CD8-positive, alpha-beta T cell (primary cell): ENCODE measurements at places on chromosomes 7 and 10.

GRCh38 chr10:45179691-45180090 is 135.7 kb downstream of the OR13A1 start:
- no peak for DNase-seq

DNA sequence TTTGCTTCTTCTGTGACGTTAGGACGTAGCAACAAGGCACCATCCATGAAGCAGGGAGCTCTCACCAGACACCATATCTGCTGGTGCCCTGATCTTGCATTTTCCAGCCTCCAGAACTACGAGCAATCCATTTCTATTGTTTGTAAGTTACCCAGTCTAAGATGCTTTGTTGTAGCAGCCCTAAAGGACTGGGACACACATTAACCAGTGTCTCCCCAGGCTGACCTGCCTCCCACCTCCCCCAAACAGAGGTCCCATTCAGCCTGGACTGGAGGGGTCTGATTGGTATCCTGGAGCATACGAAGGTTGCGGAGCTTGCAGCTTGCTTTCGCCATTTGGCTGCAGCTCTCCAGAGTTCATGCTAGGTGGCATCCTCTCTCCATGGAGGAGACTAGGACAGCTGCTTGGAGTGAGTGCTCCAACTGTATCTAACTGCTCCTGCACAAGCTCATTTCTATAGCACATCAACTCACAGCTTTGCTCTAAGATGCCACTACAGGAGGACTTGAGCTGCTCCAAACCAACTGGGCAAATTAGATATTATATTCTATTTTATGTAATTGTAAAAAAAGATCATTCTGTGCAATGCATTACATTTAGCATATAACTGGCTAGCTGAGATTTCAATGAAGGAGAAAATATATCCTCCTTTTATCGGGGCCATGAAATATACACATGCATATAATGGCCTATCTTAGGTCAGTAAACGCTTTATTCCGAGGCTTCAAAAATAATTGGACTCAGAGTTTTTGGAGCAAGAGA is 8.0 kb upstream of the GRK5 start:
- peak; percentile 49 for DNase-seq

GRCh38 chr10:95355301-95355700 is 64.5 kb upstream of the PDLIM1 start:
- DNase-seq: no peak

GRCh38 chr7:134067164-134067563 is 60.0 kb upstream of the LRGUK start:
- DNase-seq: no peak

DNA sequence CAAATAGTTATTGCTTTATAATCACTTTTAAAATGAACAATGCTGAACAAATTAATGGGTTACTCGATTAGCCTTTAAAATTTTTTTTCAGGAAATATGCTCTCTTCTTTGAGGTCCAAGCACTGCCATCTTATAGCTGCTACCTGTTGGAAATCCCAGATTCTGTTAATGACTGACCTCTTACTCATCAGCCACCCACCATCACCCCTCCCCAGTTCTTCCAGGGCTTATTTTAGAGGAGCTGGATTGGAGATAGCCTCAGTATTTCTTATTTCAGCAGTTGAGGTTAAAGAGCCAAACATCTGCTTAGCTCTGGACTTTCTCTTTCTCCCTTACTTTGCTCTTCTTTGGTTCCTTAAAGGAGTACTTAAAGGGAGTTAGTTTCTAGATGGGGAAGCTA is 420.0 kb downstream of the EXOC4 start:
- no peak for DNase-seq

DNA sequence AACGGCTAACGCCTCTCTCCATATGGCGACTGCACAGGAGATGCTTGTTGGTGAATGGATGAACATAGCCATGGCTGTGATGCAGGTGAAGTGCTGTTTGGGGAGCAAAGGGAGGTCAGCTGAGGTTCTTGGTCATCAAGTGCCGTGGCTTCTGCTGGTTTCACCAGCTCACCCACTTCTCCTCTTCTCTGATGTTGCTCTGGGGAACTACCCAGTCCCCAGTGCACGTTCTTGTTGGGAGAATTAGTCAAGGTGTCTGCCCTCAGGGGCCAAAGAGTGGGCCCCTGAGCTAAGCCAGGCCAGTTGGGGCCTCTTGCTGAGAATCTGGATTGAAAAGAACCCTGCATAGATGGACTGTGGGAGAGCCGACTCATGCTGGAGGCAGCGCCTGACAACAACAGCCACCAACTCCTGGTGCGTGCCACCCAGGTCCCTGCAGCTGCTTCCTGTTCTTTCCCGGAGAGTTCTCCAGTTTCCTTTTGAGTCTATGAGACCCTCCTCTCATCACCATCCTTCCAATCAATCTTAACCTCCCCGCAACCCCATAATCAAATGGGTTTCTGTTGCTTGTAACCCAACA is 3.0 kb downstream of the BTBD16 start:
- DNase-seq: no peak

DNA sequence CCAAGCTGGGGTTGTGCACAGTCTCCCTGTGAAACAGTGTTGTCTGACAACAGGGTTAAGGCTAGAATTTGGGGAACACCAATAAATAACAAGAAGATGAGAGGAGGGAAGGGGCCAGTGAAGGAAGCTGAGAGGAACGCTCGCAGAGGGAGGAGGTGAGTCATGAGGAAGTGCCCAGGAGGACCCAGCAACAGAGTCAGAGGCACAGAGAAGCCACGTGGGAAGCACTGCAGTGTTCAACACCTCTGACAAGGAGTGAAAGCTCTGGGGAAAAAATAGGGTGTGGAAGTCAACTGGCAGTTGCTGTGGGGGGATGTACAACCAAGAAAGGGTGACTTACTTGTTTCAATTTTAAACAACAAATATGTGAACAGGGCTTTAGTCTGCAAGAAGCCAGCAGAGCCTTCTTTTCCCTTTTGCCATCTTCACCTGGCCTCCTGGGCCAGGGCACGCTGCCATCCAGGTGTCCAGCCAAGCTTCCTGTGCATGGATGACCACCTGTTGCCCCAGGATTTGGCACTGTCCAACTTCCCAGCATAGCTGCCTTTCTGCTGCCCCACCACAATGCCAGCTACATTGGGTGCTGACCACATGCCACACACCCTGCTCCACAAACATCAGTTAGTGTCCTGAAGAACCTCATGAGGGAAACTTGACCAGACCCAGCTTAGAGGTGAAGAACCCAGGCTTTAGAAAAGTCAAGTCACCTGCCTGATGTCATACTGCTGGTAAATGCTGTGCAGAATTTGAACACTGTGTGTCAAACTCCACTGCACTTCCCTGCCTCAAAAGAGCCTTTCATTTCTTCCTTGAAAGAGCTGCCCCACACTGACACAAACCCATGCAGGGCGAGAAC is 69.6 kb downstream of the ATXN7L1 start:
- DNase-seq: peak; percentile 65

GRCh38 chr10:4546500-4546899 is 279.5 kb upstream of the AKR1E2 start:
- no peak for DNase-seq

- no peak for DNase-seq
Observed at GRCh38 chr7:72429316-72429715, 17.2 kb upstream of the CALN1 start.

DNA sequence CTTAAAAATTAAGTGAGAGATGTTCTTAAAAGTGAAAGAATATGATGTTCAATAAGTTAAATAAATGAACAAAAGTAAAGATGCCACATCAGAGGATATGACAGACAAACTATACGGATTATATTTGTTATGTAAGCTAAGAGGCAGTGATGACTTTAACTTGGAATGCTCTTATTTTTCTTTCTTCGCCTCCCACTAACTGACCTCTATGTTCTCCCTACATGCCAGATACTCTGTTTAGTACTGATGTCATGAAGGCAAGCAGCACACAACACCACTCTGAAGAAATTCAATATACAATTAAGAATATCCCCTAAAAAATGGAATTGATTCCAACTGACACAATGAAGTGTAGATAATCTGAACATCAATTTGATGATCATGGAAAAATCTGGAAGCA is 223.4 kb downstream of the DOCK4 start:
- DNase-seq: no peak

DNA sequence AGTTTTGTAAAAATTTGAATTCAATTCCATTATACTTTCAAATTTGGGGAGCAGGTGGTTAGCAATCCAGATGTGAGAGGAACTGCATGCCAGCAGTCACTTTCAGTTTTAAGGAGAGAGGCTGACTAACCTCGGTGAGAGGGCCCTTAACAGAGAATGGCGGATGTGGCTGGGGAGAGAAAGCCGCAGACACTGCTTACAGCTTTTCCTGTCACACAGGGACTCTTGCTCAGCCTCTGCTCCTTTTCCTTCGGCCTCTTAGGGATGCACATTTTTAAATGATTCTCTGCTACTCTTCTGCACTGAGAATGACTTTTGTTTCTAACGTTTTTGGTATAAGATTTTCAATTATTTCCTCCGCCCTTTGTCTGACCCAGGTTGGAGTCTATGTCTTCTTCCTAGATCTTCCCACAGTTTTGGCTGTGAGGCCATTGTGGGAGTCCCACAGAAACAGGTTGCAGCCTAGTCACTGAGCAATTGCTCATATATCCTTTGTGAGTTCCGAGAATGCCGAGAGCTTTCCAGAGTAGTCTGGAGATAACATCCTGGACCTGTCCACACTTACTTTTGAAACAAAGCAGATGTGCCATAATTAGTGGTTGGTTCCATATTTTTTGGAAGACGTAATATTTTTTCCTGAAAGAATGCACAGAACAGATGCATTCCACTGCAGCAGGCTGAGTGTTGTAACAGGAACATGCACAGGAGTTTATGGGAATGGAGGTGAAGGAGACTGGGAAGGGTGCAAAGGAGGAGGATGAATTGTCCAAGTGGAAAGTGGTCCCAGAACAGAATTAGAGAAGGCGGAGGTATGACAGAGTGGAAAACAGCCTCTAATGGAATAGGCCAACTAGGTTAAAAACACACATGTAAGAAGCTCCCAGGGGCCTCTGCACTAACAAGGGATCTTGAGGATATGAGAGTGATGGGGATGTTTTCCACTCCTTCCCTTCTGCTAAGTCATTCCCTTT is 168.0 kb upstream of the ZNF32 start:
- DNase-seq: peak; percentile 23

DNA sequence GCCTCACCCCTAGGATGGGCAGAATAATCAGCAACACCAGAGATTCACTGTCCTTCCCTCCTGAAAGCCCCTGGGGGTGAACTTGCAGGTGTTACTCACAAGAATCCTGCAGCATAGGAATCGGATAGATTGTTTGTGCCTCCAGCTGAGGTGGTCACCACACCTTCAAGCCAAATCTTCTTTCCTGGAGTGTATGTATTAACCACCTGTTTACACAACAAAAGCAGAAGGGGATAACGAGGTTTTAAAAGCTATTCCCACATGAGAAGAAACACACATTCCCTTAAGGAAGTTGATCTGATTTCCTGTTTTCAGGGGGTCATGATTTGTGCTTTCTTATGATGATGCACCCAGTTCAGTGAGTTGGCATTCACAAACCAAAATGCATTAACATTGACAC is 173.8 kb upstream of the HPS1 start:
- DNase-seq: no peak

DNA sequence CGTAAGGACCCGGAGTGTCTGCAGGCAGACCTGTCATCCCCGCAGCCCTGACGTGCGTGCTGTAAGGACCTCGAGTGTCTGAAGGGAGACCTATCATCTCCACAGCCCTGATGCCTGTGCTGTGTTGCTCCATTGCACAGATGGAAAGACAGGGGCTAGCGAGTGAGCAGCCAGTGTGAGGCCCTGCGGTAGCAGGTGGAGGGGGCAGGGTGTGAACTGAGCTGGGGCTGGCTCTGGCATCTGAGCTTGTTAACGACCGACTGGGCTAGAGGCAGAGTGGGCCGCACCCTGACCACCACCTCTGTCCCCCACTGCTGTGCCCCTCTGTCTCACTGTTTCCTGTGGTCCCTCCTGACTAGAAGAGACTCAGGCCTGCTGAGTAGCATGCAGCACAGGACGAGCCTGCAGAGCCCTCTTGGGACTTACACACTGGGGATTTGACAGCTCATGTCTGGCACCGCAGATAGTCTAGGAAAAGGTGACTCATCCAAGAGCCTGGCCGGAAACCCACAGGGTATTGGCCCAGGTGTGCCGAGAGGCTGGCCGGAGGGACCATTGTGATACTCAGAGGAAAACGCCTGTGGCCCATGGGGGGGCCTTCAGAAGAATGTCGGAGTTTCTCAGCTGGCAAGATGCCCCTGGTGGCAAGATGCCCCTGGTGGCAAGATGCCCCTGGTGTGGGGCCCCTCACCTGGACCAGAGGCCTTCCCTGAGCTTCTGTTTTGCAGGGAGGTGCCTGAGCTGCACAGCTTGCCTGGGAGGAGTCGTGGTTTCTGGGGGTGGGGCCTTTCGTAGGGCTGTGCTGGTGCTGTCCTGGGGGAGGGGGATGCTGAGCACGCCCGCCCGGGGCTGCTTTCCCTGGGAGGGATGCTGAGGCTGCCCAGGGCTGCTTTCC is 34.3 kb downstream of the INPP5A start:
- peak; percentile 59 for DNase-seq

GRCh38 chr10:51972733-51973346 is 273.4 kb upstream of the CSTF2T start:
- DNase-seq: no peak

DNA sequence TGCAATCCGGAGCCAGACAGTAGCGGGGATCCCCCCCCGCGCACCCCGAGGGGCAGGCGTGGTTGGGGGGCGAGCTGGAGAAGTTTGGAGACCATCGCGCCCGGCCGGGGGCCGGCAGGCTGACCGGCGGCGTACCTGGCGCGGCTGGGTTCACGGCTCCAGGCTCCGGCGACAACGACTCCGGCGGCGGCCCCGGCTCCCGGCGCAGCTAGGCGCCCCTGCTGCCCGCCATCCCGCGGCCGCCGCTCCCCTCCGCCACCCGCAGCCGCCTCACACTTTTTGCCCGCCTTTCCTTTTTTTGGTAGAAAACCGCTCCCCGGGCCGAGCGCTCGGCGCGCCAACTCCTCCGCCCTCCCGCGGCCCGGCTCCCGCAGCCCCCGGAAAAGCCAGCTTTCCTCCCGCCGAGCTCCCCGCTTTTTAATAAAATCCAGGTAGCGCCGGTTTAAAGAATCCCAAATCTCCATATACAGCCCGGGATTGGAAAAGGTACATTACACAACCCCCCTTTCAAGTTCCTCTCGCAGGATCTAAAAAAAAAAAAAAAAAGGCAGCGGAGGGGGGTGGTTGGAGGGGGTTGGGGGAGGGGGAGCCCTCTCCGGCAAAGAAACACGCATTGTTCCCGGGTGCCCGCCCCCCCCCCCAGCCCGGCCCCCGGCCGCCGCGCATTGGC is at the start of gene TNRC18:
TNRC18 (minus strand) TSS at position 529 of the 670 bp plus-strand sequence. CDS start 2,588 bp downstream, outside the sequence.
- no peak for DNase-seq

GRCh38 chr7:125561006-125561405 is 631.4 kb upstream of the POT1 start:
- no peak for DNase-seq

- DNase-seq: no peak
Observed at GRCh38 chr7:3370068-3370830, 69.2 kb downstream of the SDK1 start.

GRCh38 chr7:81534446-81534845 is 235.4 kb downstream of the HGF start:
- no peak for DNase-seq

DNA sequence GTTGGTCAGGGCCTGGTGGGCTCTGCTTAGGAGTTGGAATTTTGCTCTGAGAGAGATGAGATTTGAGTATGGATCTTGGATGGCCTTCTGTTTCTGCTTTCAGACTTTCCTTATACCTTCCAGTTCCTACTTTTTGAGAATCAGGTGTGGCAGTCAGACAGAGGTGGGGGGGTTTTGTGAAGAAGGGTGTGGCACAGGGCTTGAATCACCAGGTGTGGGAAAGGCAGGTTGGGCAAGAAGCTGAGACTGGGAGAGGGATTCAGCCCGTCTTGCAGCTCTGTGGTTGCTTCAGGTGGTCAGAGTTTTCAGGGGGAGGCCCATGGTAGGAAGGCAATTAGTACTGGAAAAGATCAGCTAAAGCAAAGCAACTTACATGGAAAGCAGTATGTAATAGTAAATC is 340.2 kb downstream of the LRMDA start:
- DNase-seq: no peak
